Brain pericyte (primary cell): ENCODE measurements at places on chromosomes 16 and 17.

GRCh38 chr16:29820730-29821642, 724 bp downstream of the MVP start:
- DNase-seq: no peak

- DNase-seq: no peak
Measured at GRCh38 chr17:41343029-41343428, 7.6 kb downstream of the KRT33A start.

DNA sequence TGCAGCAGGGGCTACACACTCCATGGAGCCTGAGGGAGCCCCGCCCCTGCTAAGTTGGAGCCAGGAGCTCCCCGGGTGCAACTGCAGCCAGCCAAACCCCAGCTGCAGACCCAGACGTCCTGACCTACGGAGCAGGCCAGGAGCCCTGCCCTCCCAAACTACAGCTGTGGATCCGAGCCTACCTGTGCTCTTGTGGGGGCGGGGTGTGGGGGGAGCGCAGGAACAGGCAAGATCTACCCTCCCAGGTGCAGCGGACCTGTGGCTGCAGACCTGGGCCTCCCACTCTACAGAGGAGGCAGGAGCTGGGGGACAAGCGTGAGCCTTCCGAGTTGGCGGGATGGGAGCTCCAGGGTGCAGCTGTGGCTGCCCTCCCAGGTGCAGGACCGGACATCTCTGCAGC, 29.7 kb upstream of the MYLK3 start:
- DNase-seq: no peak

- DNase-seq: peak; percentile 15
Measured at GRCh38 chr16:81238296-81239011, at the start of gene BCO1. BCO1 (plus strand) TSS chr16:81238689; CDS start chr16:81238909, 220 bp downstream.

DNA sequence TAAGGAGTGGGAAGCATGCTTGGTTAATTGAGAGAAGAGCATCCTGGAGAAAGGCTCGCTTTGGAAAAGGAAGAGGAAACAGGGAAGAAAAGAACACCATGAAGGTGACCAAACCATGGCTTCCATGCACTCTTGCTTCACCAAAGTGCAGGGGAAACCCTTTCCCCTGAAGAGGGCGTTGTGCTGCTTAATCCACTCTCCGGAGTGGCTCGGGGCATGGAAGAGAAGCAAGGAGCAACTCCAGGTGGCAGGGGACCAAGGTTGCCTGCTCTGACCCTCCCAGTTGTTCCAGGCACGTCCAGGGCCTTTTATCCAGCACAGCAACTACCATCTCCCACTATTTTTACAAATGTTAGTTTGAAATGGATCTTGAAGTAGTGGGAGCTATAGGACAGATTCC, 108.1 kb downstream of the STX8 start:
- DNase-seq: no peak

GRCh38 chr16:1505073-1505844, 12.1 kb downstream of the TELO2 start:
- DNase-seq: no peak
